ENCODE measurements at places on chromosomes 16 and 17. TPM values are rescaled to one million over a fixed set of nuclear protein-coding genes. Genes with fewer than 3 reads are reported as not detected.

The NPIPA3 gene
- total RNA-seq = 0.25 TPM

The TBC1D3E gene
- not detected for total RNA-seq

The HOXB6 gene
- not detected for total RNA-seq

The ARL16 gene
- total RNA-seq = 38.8 TPM

The ASPA gene
- 1.7 TPM for total RNA-seq

The PAM16 gene
- 16.7 TPM for total RNA-seq

The MRPL58 gene
- 8.6 TPM for total RNA-seq

The GSPT1 gene
- 58.5 TPM for total RNA-seq

The RND2 gene
- total RNA-seq = 3.7 TPM

Data from temporal lobe (tissue), 4 donors.